Hippocampal formation (tissue), 2 donors: ENCODE measurements at places on chromosomes 7 and 10.

DNA sequence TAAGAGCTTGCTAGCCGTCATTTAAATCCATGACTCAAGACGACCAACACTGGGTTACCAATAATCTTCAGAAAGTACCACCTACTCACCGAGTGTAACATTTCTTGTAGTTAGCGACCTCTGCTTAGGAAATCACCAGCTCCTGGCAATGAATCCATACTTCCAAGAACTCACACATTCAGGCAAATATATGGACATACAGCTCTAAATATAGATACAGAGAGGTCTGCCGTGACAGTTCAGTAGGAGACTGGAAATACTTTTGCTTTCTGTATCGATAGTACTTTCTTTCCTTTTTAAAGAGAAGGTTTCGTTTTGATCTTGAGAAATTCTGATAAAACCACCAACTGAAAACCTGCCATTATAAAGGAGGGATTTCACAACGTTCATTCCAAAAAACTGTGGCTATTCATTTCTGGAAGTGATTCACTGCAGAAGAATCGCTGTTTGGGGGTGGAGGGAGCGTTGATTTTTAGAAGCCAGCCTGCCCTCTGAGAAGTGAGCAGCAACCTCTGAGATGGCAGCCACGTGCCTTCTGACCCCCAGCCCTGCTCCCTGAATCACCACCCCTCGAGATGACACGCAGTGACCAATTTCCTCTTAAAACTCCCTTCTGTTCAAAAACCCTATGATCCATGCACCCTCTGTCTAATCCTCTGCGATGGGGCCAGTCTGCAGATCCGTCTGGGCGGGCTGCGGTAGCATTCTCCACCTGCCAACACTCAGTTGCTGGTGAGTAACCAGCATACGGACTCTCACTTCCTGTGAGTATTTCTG, 179.0 kb upstream of the KLF14 start:
- DNase-seq = no peak

GRCh38 chr7:102284891-102285539, 1.7 kb upstream of the SH2B2 start:
- no peak for DNase-seq

DNA sequence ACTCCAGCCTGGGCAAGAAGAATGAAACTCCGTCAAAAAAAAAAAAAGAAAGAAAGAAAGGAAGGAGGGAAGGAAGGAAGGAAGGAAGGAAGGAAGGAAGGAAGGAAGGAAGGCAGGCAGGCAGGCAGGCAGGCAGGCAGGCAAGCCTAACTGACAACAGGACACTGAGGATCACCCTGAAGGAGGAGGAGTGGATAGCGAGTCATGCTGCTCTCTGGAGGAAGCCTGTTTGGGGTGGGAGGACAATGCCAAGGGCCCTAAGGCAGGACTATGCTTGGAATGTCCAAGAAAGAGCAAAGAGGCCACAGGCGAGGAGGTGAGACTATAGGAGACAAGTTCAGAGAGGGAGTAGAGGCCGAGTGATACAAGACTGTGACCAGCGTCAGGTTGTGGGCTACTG, 107.0 kb upstream of the PARD3 start:
- DNase-seq = no peak

DNA sequence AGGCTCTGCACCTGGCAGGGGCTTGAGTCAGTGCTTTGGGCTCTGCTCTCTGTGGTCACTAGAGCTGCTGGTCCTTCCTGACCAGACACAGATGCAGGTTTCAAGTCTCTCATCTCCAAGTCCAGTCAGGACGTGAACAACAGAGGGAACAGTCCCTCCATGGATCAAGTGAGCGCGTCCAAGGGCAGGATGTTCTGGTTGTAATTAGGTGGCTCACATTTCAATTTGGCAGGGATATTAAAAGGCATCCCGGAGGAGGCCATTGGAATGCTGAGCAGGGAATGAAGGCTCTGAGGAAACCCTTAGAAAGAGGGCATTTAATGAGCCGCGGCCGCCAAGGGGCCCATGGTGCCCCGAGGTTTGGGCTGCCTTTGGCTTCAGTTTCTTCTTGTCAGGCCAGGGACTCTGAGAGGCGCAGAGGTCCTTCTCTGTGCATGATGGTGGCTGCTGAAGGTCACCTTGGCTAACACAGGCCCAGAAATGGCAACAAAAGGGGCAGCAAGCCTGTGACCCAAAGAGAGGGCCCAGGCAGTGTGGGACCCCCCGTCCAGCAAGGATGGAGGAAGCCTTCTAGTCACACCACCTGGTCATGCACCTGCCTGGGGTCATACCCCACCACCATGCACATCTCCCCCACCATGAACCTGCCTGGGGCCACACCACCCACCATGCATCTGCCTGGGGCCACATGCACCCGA, 30.7 kb upstream of the INPP5A start:
- DNase-seq = no peak

GRCh38 chr7:7321681-7322080, 139.3 kb downstream of the C1GALT1 start:
- no peak for DNase-seq

GRCh38 chr10:90872648-90873020, 860 bp downstream of the RPP30 start:
- no peak for DNase-seq

- DNase-seq = no peak
Measured at GRCh38 chr10:42734536-42734935, 48.1 kb upstream of the BMS1 start.

DNA sequence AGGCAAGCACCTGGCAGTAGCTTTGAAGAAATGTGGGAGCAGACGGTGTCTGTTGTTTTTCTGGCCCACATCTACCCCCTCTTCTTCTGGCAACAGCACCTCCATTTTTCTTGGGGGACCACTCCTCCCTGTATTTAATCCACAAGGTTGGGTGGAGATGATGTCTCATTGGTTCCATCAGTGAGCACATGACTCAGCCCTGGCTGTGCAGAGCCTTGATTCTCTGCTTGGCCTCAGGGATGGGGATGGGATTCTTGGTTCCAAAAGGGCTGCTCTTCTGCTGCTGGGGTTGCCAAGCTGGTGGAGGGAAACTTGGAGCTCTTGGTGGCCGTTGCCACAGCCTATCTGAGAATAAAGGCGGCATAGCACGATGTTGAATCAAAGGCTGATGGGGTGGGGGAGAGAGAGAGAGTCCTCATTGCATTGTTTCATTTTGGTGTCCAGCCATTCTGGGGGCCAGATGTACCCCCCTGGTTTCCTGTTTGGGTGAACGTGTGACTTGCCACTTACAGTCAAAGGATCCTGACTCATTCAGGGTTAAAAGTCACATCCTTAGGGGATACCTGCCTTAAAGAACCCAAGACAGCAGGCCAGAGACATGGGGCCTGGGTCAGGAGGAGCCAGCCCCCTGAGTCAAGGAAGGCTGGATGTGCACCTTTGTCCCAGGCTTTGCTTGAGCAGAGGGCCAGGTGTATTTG, 25.9 kb downstream of the GRK5 start:
- DNase-seq = no peak
